Left hindlimb (tissue), 1 donor: ENCODE measurements at places on chromosomes 11 and 22.

- DNase-seq = no peak
Measured at GRCh38 chr22:24145446-24146193, 35.7 kb upstream of the SUSD2 start.

- DNase-seq = no peak
Measured at GRCh38 chr11:914204-914603, 3.6 kb upstream of the CHID1 start.

- no peak for DNase-seq
Measured at GRCh38 chr11:116310698-116311097, 462.1 kb downstream of the BUD13 start.

GRCh38 chr11:118690553-118691304, 11.3 kb upstream of the TREH start:
- no peak for DNase-seq

GRCh38 chr11:128261011-128261421, 326.3 kb downstream of the ETS1 start:
- no peak for DNase-seq

DNA sequence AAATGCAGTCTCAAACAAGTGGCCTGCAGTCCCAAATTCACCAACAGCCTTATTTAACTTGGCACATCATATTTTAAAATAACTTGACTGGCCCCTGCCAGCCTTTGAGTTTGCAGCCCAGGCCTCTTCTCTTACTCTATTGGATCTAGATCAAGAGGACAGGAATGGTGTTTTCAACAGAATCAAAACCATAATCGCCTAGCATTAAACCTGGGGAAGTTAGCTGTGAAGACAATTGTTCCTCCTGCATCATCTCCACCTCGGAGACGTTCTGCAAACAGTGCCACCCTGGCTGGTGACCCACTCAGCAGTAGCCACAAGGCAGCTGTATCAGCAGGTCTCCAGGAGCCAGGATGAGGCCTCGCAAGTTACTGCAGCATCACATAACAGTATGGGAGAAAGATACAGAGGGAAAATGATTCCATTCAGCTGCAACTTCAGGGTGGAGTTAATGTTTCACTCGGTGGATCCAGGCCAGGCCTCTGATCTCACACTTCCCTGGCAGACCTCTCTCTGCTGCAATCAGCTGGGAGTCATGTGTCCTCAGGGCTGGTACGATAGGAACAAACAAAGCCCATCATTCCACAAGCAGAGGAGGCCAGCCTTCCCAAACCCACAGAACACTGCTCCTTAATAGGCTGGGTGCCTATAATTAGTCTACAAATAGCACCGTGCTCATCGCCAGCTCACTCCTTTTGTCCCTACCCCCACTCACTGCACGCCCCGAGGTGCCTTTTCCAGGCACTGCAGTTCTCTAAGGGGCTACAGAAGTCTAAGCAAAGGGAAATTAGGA, 18.6 kb upstream of the SCN2B start:
- DNase-seq = peak; percentile 66

- DNase-seq = no peak
Measured at GRCh38 chr11:1029654-1030053, 6.9 kb downstream of the MUC6 start.

GRCh38 chr22:37179126-37179470, 8.9 kb downstream of the C1QTNF6 start:
- no peak for DNase-seq
